ENCODE measurements at places on chromosomes 3 and 15. TPM values are rescaled to one million over a fixed set of nuclear protein-coding genes. Genes with fewer than 3 reads are reported as not detected.

LRRIQ4 gene
- not detected for polyA plus RNA-seq

FAM174B gene
- polyA plus RNA-seq = 7.3 TPM

HRH1 gene
- polyA plus RNA-seq = 0.43 TPM

PYGO1 gene
- 1.7 TPM for polyA plus RNA-seq

CNTN4 gene
- polyA plus RNA-seq = 1.9 TPM

CFAP100 gene
- polyA plus RNA-seq = not detected

- DNase-seq = no peak
Observed at GRCh38 chr15:65942436-65942835, 73.1 kb downstream of the RAB11A start.

- no peak for DNase-seq
Observed at GRCh38 chr3:53202331-53203015, 41.5 kb downstream of the PRKCD start.

DNA sequence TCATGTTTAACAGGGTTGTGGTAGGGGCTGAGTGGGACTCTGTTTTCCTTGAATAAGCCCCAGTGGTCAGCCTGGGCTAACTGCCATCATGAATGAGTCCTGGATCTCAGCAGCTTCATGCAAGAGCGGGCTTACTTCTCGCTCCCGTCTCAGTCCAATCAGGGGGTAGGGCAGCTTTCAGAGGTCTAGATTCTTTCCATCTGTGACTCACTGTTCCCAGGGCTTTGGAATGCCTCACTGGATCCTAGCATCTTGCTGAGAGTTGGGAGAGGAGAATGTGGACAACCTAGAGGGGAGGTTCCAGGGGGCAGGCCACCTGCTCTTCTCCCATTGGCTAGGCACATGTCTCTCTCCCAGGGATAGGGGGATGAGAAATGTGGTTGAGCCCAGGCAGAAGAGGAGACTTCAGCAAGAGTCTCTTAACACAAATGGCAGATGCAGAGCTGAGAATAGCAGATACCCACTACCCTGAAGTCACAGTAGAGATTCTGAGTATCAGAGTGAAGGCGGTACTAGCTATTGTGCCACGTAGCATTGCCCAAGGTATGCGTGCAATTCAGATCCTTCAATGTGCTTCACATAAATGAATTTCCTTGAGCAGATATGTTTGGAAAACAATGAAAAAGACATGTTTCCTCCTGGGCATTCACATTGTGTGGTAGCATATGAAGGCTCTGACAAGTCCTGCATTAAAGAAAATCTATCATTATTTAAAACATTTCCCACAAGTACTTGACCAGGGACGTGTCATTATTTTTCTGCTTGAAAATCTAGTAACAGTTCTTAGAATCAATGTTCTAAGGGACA lies 257.7 kb upstream of the PROK2 start:
- DNase-seq = no peak

- DNase-seq = no peak
Observed at GRCh38 chr3:164748626-164749025, 329.7 kb downstream of the SI start.

GRCh38 chr3:3200632-3201212 lies 21.2 kb upstream of the CRBN start:
- no peak for DNase-seq

DNA sequence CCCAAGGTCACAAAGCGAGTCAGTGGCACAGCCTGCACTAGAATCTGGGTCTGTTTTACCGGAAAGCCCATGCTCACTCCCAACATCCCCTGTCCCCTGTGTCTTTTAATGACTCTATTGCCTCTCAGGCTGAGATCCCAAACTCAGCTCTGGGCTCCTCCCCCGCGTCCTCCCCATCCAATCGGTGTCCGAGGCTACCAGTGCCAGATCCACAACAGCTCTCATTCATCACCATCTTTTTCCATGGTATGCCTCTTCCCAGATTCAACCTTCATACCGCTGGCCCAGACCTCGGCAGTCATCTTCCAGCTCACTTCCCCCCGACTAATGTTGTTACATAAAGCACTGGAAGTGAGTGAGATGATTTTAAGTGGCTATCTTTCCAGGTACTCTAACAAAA lies 16.1 kb upstream of the KY start:
- no peak for DNase-seq

GRCh38 chr15:68993276-68993675 lies 21.2 kb upstream of the NOX5 start:
- no peak for DNase-seq

GRCh38 chr3:4158329-4158728 lies 144.8 kb upstream of the SETMAR start:
- DNase-seq = no peak

DNA sequence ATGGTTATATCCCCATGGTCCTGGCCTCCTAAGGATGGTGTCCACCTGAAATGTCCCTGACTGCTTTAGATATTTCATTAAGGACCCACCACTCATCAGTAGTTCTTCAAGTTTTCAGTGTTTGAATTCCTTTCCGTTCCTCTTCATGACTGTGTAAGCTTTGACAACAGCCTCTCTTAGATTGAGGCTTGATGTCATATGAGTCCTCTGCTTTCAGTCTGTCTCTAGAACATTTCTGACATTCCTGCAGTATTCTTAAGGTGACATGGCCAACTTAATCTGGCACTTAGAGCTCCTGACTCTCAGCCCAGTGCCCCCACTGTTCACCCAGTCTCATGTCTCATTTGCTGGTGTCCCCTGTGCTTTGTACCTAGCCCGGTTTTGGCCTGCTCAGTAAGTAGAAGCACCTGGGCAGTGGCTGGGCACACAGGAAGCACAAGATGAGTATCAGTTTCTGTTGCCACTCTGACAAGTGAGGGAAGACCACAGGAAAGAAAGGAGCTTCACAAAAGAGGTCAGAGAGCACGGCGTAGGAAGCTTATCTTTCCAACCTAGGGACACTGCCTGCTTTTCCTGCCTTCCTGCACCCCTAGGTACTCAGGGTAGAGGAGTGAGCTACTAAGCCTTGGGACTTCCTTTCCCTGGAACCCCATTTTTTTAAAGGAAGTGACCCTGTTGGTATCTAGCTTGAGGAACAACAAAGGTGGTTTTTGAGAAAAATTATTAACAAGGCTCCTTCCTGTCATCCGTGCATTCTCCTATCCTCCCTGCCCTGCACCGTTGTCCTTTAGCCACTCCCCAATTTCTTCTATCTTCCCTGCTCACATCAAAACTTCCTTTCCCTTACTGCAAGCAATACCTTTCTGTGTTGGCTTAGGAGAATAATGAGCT lies 103.1 kb downstream of the KLHL25 start:
- no peak for DNase-seq

GRCh38 chr3:42685891-42686820 lies 819 bp downstream of the KLHL40 start:
- DNase-seq = no peak

DNA sequence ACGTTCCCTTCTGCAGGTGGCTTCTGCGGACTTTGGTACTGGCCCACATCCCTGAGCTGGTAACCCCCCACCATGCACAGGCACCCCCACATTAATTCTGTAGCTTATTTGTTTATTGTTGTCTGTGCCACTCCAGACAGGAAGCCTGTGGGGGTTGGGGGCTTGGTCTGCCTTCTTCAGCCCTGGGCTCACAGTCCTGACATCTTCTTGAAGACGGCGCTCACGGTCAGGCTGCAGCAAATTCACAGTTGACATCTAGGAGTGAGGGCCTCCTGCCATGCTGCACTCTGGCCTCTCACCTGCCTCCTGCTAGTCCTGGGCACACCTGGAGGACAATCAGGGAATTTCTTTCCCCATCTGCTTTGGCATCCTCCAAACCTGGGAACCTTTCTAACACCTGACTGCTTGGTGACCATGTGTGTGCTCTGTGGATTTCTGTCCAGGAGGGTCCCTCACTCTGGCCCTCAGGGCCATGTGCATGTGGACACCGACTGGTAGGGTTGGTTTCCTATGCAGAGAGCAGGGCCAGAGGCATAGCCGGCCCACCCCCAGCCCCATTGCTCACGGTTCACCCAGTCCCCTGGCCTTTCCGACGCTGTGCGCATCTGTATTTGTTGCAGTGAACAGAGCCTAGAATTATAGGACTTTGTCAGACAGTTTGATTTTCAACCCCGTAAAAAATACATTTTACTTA lies 68.8 kb downstream of the APBA2 start:
- no peak for DNase-seq

DNA sequence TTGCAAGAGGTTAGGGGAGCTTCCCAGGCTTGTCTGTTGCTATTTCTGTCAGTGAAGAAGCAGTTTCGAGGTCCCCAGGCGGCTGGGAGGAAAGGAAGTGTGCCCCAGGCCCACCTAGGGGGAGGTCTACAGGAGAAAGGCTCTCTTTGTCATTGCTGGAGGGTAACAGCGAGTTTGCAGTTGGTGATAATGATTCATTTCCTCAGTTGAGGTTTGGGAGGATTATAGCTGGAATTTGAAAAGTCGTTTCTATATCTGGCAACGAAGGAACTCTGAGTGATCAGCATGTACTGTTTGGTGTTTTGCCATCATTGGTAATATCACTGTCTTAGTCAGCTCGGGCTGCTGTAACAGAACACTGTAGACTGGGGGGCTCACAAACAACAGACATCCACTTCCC lies 65.5 kb upstream of the UBE3A start:
- no peak for DNase-seq

GRCh38 chr3:185713015-185713414 lies 111.8 kb downstream of the IGF2BP2 start:
- no peak for DNase-seq
